ENCODE measurements at places on chromosomes 5 and 9. TPM values are rescaled to one million over a fixed set of nuclear protein-coding genes. Genes with fewer than 3 reads are reported as not detected.

The PCDHB8 gene
- total RNA-seq = 2.2 TPM

The MAMDC4 gene
- 12.8 TPM for total RNA-seq

The CNTLN gene
- 3.8 TPM for total RNA-seq

The PCDHB7 gene
- total RNA-seq = 0.87 TPM

The DNAJB5 gene
- total RNA-seq = 66.5 TPM

The PCDHB3 gene
- total RNA-seq = 0.70 TPM

The GFM2 gene
- 44.6 TPM for total RNA-seq

The SLC34A1 gene
- total RNA-seq = not detected

The SHISAL2B gene
- total RNA-seq = not detected

The GDF9 gene
- total RNA-seq = 0.24 TPM

The GPR151 gene
- not detected for total RNA-seq

The ZNF354C gene
- total RNA-seq = 4.7 TPM

The MRPL41 gene
- 244 TPM for total RNA-seq

The SPAAR gene
- total RNA-seq = 9.6 TPM

The PCDHGB7 gene
- 8.6 TPM for total RNA-seq

The ITGA2 gene
- total RNA-seq = 0.78 TPM

The PCDHB9 gene
- total RNA-seq = 1.3 TPM

The CNTNAP3 gene
- total RNA-seq = 7.4 TPM

The ATP10B gene
- total RNA-seq = not detected

The ADAMTS19 gene
- total RNA-seq = 0.95 TPM

The ACOT12 gene
- not detected for total RNA-seq

The GDA gene
- total RNA-seq = 3.1 TPM

The NACC2 gene
- 37.0 TPM for total RNA-seq

The LRRC19 gene
- total RNA-seq = not detected

The PGM5 gene
- 151 TPM for total RNA-seq

The MCC gene
- total RNA-seq = 31.9 TPM

The LMX1B gene
- total RNA-seq = 1.2 TPM

The IL7R gene
- total RNA-seq = 0.65 TPM

The PDE6A gene
- 0.05 TPM for total RNA-seq

The CDKN2A gene
- total RNA-seq = 0.49 TPM

The EXOC3 gene
- total RNA-seq = 47.3 TPM

The LRRC26 gene
- total RNA-seq = not detected
